AG04450 (cell line): ENCODE measurements at places on chromosomes 11 and 22.
A peak's percentile ranks its signal among the peaks of the same experiment; 100 is the strongest.

- DNase-seq, result no peak
Observed at GRCh38 chr11:19187833-19188258, 13.9 kb downstream of the CSRP3 start.

DNA sequence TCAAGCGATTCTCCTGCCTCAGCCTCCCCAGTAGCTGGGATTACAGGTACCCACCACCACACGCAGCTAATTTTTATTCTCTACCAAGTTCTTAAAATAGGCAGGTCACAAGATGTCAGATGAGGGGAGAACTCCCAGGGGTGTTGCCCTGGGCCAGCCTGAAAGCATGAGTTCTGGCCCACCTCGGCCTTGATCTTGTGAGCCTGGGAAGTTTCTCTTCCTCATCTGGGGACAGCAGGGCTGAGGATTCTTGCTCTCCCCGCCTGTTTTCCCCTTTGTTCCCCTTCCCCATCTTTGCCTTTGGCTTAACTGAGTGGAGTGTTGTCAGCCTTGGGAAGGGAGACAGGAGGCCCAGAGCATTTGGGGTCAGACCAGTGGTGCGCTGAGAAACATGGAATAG is 3.5 kb downstream of the PDXP start:
- no peak for DNase-seq

- no peak for DNase-seq
Observed at GRCh38 chr11:122703541-122704272, 48.2 kb downstream of the UBASH3B start.

GRCh38 chr11:124643605-124644425 is 21.2 kb downstream of the TBRG1 start:
- peak; percentile 86 for DNase-seq

- no peak for DNase-seq
Observed at GRCh38 chr22:40462195-40462984, 92.0 kb downstream of the SGSM3 start.

DNA sequence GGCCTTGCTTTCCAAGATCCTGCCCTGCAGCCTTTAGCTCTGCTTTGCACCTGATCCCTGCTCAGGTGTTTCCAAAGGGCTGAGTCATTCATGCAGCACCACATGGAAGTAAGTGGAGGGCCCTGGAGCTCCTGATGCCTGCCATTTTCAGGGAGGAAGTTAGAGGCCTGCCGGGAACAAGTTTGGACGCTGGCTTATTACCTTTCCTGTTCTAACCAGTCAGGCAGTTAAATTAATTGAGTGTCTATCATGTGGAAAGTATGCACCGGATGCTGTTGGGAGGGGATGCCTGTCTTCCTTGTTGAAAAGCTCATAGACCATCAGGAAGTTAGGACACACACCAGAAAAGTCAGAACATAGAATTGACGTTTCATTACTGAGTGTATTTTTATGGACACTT is 73.7 kb upstream of the PLET1 start:
- DNase-seq, result no peak

DNA sequence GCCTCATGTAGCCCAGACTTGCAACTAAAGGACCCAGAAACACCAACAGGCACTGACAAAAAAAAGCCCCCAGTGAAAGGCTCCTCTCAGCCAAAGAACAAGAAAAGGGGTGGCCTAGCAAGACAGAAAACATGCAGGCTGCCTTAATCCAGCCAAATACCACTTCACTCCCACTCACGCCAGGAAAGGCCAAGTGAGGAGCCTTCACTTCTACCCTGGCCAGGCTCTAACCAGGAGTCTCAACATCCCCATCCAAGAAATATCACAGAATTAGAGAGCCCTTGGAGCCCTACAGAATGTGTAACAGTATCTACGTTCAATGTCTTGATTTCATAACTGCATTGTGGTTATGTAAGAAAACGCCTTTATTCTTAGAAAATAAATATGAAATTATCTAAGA is 149.0 kb downstream of the APOL5 start:
- no peak for DNase-seq

DNA sequence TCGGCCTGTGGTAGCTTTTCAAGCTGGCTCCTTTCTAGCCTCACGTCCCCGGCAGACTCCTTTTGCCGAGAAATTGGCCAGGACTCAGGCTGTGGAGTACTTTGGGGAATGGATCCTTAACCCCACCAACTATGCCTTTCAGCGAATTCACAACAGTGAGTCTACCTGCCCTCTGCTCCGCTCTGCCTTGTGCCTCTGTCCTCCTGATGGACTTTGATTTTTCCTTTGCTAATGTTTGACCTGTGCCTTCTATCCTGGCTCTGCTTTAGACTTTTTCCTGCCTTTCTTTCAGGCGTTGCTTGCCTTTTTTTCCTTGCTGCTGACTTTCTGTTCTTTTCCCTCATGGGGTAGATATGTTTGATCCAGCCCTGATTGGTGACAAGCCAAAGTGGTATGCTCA is 12.5 kb downstream of the MADD start:
- no peak for DNase-seq

- DNase-seq, result no peak
Observed at GRCh38 chr11:43035086-43035485, 276.7 kb upstream of the API5 start.

- no peak for DNase-seq
Observed at GRCh38 chr11:96187822-96188221, 155.2 kb downstream of the MAML2 start.

DNA sequence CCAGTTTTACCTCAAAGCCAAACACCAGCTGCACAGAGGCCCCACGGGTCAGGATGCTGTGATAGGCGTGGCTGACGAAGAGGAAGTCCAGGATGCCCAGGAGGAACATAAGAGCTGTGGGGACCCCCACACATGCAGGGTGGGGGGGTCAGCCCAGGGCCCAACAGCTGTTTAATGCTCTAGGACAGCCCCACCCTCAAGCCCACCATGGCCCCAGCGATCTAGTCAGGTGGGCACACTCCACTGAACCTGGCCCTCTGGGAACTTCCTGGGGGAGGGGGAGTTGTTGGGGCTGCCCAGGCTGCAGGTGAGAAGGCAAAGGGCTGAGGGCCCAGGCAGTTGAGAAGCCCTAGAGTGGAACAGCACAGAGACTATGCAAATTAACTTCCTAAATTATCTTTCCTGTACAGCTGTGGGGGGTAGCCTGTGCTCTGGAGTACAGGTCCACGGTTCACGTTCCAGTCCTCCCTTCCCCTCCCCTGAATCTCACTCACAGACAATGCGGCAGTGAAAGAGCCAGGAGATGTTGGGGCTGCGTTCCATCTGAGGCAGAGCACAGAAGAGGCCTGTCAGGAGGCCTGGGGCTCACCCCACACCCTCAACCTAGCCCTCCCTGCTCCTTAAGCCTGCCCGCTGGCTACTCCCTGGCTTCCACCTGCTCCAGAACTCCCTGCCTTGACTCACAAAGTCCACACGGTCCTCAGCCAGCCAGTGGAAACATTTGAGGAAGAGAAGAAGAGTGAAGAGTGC is 1.9 kb downstream of the SYVN1 start:
- DNase-seq, result no peak

DNA sequence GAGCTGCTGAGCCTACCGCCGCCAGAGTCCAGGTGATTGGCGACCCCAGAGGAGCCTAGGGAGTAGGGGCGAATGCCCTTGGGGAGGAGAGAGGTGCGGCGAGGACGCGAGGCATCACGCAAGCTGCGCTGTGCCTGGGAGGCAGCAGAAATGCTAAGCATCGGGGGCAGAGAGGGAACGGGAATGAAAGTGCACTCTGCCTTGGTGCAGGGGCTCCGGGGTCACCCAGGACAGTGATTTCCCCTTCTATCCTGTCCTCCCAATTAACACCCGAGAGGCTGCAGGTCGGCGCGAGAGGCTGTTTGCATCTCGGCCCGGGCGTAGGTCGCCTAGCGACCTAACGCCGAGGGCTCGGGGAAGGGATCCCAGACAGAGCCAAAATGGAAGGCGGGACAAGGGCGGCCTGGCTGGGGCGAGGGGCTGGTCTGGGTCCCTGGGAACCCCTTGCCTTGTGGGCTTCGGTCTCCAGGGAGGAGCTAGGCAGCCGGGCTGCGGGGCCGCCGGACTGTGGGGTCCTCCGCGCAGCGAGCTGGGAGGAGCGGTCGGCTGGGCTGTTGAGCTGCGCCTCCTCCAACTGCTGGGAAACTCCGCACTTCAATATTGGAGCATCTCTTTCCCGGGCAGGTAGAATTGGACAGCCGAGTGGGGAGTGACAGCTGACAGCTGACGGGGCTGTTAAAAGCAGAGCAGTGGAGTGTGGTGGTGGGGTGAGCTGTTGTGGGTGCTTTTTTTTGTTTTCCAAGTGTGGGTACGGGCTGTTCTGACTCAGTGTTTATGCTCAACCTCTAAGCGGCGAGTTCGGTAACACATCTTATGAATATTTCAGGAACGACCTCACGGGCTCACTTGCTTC is 657 bp downstream of the ELMOD1 start:
- DNase-seq, result no peak

- no peak for DNase-seq
Observed at GRCh38 chr11:126282361-126282735, 545 bp upstream of the TIRAP start.

- DNase-seq, result no peak
Observed at GRCh38 chr22:22728382-22728781, 84.0 kb downstream of the GGTLC2 start.

DNA sequence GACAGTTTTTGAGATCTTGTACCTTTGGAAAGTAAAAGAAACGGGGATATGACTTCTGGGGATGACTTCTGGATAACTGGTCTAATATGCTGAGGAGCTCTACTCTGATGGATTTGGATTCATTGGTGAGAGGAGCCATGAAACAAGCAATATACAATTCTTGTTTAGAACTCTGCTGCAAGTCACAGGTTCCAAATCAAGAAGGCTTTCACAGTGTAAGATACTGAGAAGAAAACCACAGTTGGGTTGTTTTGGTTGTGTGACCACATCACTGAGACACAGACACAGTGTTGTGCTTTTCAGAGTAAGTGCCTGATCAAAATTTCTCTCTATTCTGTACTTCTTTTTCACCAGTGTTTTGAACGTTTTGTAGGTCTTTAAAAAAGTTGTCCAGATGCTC is 13.1 kb upstream of the UCP2 start:
- no peak for DNase-seq

DNA sequence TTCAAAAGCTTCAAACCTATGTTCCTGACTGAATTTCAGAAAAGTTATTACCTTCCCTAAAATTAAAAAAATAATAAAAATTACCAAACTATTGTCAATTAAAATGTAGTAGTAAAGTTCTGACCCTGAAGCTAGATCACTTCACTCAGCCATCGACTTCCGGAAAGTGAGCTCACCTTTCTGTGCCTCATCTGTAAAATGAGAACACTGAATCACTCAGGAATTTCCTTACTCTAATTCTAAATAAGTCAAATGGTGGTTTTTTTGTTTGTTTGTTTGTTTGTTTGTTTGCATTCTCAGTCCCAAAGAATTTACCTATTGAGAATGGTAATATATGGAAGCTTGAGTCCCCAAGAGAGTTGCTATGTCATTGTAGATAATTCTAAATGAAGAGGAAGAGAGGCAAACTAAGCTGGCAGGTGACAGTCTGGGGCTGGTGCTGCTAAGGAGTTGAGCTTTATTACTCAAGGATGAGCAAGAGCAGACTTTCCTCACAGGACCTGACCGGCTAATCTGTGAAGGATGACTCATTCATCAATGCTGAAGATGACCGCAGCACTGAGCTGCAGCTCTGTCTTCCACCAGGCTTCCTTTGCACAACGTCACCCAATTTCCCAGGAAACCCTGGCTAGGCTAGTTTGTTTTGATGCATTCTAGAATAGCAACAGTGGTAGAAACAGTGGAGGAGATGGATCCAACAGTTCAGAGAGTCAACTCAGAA is 248.8 kb downstream of the RAB38 start:
- no peak for DNase-seq

- no peak for DNase-seq
Observed at GRCh38 chr22:37982938-37983859, 1.2 kb downstream of the SOX10 start.

DNA sequence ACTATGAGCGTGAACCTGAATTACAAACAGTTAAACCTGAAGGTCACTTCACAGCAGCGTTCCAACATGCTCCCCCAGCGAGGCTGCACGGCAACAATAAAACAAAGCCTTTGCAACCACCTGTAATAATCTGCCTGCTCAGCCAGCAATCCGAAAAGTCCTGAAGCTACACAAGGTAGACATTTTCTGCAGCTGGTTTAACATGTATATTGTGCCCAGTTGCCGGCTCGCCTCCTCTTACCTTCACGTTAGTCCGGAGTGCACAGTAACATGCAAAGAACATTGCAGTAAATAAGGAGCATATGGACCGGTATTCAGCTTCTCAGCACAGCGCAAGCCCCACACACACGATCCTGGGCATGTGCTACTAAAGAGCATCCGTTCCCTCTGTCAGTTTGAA is 704.3 kb downstream of the DLG2 start:
- DNase-seq, result no peak

DNA sequence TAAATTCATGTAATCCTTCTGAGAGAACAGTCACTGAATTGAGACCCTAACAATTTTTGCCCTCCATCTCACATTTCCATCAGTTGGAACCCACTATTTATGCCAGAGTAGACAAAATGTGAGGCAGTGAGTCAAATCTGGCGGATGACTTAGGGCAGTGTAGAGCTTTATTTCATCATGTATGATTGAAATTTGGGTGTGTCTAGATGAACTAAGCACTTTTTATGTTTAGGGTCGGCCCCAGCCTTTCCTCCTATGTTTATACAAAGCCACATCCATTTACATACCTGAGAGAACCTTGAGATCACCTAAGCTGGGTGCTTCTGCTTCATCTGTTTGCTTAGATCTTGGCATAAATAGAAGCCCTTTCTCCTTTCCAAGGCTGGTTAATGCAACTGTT is 15.0 kb upstream of the MUC15 start:
- no peak for DNase-seq

DNA sequence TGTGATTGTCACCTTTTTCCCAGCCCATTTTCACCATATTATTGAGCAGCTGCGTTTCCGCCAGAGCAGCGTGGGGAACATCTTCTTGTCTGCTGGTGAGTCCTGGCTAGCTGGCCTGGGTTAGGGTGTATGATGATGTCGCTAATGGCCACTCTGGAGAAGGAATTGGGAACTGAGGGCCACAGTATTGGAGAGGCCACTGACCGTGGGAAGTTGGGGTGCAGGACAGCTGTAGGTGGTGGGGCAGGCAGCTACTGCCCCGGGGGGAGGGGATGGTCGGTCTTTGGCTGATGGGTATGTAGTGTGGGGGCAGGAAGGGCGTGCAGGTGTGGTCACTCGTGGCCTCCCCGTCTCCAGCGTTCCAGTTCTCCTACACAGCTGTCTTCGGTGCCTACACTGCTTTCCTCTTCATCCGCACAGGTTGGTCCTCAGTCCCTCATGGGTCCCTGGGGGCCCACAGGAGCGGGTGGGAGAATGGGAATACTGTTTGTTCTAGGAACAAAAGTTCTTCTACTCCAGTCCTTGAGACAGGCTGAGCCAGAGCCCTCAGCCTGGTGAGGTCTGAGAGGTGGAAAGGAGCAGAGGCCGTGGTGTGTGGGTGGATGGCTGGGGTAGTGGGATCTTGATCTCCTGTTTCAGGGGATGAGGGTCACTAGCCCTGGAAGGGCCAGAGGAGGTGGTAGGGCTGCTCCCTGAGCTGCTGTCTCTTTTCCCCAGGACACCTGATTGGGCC is 2.1 kb downstream of the RCE1 start:
- no peak for DNase-seq
